ENCODE measurements at places on chromosomes 11 and 22.
A peak's percentile ranks its signal among the peaks of the same experiment; 100 is the strongest.

GRCh38 chr22:20131597-20131858, at the start of gene ZDHHC8:
Gene ZDHHC8, plus strand, starts transcription at chr22:20131804. Its CDS starts 144 bp downstream, at chr22:20131948.
- DNase-seq: no peak

DNA sequence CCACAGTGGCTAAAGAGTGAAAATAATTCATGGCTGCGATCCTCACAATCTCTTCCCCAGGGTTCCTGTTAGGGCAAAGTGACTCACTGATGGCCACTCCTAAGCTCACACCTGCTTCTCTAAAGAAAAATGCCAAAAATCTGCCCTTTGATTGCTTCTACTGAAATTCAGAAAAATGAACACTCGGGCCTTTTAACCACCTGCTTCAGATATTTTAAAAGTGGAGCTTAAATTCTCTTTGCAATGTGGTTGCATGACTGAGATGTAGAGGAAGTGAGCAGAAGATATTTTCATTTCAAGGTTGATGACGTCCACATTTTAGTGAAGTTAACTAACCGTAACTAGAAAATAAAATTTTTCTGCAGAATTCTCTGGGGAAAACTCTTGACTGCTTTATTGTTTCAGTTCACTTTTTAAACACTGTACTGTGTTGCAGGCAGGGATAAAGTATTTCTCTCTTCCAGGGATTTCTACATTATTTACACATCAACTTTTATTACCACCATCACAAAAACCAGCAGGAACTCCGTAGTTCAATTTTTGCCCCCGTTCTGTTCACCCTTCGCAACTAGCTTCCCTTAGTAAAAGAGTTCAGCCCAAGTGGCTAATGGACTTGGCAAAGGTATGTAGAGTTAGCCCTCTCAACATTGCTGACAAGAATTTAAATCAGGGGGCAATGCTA, 8.5 kb downstream of the RAB30 start:
- no peak for DNase-seq

- DNase-seq: no peak
Measured at GRCh38 chr11:10310301-10310841, 5.5 kb downstream of the ADM start.

- no peak for DNase-seq
Measured at GRCh38 chr11:9276571-9276970, 11.4 kb upstream of the DENND5A start.

- peak; percentile 87 for DNase-seq
Measured at GRCh38 chr11:8225589-8226036, 38.1 kb downstream of the LMO1 start.

DNA sequence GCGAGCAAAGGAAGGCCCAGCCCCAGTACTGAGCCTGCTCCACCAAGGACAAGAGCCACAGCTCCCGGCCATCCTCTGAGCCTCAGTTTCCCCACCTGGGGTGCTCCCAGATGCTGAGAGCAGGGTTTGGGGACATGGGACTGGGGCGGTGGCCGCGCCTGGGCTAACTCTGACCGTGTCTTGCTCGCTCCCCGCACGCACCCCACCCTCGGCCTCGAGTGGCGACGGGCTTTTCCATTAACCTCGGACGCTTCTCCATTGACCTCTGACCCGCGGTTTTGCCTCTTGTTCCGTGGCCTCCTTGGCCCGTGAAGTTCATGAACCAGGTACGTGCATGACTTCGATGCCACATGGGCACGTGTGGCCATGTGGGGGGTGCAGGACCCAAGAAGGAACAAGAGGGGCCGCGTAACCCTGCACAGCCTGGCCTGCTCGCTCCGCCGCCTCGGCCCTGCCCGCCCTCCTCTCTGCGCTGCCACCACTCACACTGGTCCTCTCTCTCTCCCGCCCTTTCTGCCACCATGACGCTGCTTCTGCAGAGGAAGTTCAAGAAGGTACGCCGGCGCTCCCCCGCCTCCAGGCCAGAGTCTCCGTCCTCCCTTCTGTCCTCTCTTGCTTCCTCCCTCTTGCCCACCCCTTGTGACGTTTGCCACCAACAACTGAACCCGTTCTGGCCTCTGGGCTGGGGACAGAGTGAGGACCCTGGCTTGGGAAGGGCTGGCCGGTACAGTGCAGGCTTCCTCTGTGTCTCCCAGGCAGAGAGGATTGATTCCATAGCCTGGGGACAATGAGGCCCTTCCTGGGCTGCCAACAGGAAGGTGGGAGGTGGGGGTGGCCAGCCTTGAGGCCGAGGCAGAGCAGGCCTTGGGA, 6.9 kb downstream of the TNNT3 start:
- DNase-seq: no peak

DNA sequence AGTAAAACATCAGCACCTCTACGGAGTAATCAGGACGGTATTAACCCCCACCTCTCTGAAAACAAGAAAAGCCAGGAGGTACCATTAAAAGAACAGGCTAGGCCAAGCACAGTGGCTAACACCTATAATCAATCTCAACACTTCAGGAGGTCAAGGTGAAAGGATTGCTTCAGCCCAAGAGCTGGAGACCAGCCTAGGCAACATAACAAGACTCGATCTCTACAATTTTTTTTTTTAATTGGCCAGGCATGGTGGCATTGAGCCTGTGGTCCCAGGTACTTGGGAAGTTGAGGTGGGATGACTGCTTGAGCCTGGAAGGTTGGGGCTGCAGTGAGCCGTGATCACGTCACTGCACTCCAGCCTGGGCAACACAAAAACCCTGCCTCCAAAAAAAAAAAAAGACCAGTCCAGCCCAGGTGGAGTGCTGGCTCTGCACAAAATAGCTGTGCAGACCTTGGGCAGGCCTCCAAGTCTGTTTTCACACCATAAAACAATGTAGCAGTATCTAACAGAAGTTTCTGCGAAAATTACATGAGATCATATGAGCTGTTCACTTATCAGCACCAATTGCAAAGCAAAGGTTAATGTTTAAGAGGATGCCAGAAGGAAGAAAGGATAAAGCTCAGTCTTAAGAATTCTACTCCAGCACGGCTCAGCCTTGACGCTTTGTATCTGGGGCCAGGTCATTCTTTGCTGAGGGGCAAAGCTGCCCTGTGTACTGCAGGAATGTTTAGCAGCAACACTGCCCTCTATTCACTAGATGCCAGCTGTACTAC, 14.8 kb downstream of the CHKA start:
- no peak for DNase-seq

GRCh38 chr11:73465023-73465675, 89.0 kb downstream of the RELT start:
- no peak for DNase-seq

- no peak for DNase-seq
Measured at GRCh38 chr11:73995731-73996130, 13.1 kb upstream of the UCP2 start.

GRCh38 chr22:31748490-31748889, 1.4 kb downstream of the PRR14L start:
- no peak for DNase-seq

GRCh38 chr11:75721852-75722668, 4.4 kb downstream of the MOGAT2 start:
- no peak for DNase-seq

DNA sequence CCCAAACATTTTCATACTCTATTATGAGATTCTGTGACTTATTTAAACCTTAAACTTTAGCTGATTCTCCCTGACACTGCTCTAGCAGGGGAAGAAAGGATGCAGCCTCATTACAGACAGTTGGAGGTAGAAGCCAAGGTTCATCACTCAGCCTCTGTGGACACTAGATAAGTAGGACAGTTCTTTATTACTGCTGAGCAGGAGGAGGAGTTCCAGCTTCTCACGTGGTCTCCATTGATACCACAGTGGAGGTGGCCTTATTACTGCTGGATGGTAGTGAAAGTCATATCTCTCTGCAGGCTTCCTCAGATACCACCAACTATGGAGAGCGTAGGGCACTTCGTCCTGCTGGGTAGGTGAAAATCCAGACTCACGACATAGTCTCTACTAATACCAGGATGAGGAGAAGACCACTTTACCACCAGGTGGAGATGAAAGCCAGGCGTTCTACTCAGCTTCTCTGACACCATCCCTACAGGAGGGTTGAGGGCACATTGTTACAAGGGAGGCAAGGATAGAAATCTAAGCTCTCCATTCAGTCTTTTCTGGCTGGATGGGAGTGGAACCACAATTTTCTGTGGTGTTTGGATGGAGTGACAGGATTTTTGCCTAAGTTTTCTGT, 13.1 kb upstream of the ANGPTL5 start:
- DNase-seq: no peak

GRCh38 chr11:90434858-90435257, 212.0 kb upstream of the CHORDC1 start:
- no peak for DNase-seq

DNA sequence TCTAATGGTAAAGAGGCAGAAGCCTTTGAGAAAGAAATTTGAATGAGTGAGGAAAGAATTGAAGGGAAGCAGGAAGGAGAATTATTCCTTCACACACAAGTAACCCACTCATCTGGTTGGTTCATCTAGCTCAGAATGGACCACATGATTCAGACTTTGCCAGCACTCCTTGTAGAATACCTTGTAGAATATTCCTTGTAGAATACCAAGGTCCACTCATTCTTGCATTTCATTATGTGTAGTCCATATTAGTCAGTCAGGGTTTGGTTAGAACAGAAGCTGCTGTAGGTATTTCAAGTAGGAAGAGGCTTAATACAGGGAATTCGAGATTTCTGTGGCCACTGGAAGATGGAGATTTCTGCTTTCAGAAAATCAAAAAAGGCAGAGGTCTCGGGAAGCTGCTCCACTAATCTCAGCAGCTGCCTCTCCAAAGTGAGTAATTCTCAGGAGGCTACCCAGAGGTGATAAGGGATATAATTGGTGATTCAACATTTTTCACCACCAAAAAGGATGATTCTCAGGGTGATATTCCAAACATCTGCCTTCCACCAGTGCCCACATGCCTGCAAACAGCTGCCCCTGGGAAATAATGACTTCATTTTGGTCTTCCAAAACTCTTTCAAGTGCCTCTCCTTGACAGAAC, 329.1 kb downstream of the TMEM135 start:
- no peak for DNase-seq

DNA sequence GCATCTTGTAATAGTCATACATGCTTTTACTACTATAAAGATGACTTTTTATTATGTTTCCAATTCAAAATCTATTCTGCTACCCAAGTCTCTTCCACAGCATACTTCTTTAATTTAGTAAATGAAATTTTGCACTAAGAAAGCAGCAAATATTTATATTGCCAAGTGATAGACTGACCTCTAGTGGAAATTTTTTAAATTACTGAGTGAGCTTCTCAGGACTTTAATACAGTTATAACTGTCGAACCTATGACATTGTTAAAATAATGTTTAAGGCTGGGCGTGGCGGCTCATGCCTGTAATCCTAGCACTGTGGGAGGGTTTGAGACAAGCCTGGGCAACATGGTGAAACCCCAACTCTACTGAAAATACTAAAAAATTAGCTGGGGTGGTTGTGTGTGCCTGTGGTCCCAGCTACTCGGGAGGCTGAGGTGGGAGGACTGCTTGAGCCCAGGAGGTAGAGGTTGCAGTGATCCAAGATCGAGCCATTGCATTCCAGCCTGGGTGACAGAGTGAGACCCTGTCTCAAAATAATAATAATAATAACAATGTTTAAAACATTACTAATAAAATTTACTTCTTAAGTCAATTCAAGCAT, 27.3 kb downstream of the STK33 start:
- DNase-seq: no peak
